ENCODE measurements at places on chromosomes 7 and 10. TPM values are rescaled to one million over a fixed set of nuclear protein-coding genes. Genes with fewer than 3 reads are reported as not detected.

Gene PHYH
- 22.1 TPM for total RNA-seq

Gene CACNB2
- total RNA-seq: 12.5 TPM

Gene FAM25A
- total RNA-seq: not detected

Gene RASA4B
- total RNA-seq: 12.5 TPM

DNA sequence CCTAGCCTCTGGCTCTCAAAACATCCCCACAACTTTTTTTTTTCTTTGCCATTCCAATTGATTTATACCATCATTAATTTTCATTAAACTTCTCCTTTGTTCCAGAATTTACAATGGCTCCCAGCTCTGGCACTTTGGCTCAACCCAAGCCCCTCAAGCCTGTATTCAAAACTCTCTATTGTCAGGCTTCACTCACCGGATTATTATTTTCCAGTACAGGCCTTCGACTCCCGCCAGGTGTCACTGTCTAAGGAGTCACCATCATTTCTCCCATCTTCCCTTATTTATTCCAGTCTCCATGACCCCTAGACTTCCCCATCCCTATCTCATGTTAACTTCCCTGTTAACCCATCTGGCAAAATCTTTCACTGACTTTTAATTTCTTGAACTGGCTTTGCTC, 67.8 kb downstream of the HIPK2 start:
- no peak for DNase-seq
- no peak overlapping the region for H3K27ac ChIP-seq
- H3K27me3 ChIP-seq: no peaks in the 10 kb centered on the region
- H3K4me1 ChIP-seq: peaks cover 27% of the 10 kb centered on the region

DNA sequence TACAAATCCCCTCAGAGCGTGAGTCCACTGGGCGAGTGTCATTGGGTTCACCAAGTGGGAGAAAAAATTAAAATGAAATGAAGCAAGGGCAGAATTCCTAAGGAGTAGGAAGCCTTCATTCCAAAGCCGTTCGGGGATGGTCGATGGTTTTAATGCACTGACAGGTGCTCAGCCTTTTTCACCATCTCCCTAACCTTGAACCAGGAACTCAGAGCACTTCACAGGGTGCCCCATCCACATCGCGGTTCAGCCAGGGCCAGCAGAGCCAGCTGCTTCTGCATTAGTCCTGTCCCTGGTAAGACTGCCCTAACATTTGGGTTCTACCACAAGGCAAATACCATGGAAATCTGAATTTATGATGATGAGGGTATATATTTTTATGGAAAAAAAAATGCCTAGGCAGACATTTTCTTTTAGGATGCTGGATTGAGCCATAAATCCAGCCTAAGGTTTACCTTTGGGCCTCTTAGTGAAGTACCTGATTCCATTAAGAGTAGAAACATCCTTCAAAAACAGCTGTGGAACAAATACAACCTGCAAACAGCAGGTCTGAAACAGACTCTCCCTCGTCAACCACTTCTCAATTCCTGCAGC, 203.5 kb upstream of the RNF32 start:
- no peaks in the 10 kb centered on the region for H3K4me1 ChIP-seq
- H3K4me3 ChIP-seq: no peak overlapping the region
- H3K27ac ChIP-seq: no peak overlapping the region
- no peaks in the 10 kb centered on the region for H3K36me3 ChIP-seq
- no peak for DNase-seq
- H3K27me3 ChIP-seq: no peaks in the 10 kb centered on the region

GRCh38 chr7:388023-388960, 98.3 kb downstream of the FOXL3 start:
- H3K4me1 ChIP-seq: no peaks in the 10 kb centered on the region
- no peak overlapping the region for H3K27ac ChIP-seq
- H3K4me3 ChIP-seq: no peak overlapping the region
- no peak for DNase-seq
- no peaks in the 10 kb centered on the region for H3K27me3 ChIP-seq

GRCh38 chr7:120554960-120555571, 282.1 kb downstream of the KCND2 start:
- H3K4me1 ChIP-seq: no peaks in the 10 kb centered on the region
- no peaks in the 10 kb centered on the region for H3K27me3 ChIP-seq
- no peak overlapping the region for H3K4me3 ChIP-seq

DNA sequence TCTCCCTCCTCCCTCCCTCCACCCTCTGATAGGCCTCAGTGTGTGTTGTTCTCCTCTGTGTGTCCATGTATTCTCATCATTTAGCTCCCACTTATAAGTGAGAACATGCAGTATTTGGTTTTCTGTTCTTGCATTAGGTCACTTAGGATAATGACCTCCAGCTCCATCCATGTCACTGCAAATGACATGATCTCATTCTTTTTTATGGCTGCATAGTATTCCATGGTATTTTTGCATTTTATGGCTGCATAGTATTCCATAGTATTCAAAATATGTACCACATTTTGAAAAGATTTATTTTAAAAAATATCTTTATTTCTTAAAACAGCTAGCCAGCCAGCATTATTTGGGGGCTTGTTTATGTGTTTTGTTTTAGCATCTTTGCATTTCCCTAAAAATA, 275.6 kb downstream of the SFMBT2 start:
- H3K36me3 ChIP-seq: no peaks in the 10 kb centered on the region
- no peak for DNase-seq
- no peak overlapping the region for H3K27ac ChIP-seq
- no peak overlapping the region for H3K4me3 ChIP-seq
- H3K27me3 ChIP-seq: no peaks in the 10 kb centered on the region

GRCh38 chr10:14296065-14296709, 34.5 kb downstream of the FRMD4A start:
- DNase-seq: peak; percentile 80
- H3K36me3 ChIP-seq: no peaks in the 10 kb centered on the region
- H3K27me3 ChIP-seq: no peaks in the 10 kb centered on the region
- H3K4me1 ChIP-seq: peaks cover 34% of the 10 kb centered on the region
- no peak overlapping the region for H3K4me3 ChIP-seq

GRCh38 chr7:120735791-120736190, 122.2 kb downstream of the TSPAN12 start:
- no peak overlapping the region for H3K4me3 ChIP-seq
- no peak for DNase-seq
- H3K4me1 ChIP-seq: peaks cover 5% of the 10 kb centered on the region
- no peaks in the 10 kb centered on the region for H3K36me3 ChIP-seq
- no peak overlapping the region for H3K27ac ChIP-seq
- H3K27me3 ChIP-seq: no peaks in the 10 kb centered on the region

DNA sequence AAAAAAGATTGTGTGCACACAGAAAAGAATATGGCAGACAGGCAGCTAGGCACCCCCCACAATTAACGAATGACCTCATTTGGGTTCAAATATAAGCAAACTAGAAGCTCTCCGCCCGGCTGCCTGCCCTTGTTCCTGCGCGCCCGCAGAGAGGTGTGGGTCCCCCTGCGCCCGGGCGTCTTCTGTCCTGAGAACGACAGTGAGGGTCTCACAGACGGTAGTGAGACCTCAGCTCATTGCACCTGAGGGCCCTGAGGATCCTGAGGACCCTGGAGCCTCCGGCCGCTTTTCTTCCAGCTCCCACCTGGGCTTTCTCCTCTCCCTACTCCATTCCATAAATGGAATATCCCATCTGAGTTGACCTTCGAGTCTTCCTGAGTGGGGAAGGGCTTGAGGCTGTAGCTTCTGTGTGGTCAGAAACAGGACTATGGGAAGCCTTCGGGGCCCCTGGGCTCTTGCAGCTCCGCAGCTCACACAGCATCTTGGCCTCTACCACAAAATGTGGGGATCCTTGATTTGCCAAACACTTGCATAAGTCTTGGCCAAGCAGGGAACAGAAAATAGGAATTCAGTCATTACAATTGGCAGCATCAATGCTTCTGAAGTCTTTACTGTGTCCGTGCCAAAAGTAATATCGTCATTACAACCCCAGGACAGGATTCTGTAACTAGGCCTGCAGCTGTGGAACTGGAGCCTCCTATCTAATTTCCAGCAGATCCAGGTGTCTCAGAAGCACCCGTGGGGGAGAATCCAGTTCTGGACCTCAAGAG, 43.8 kb downstream of the JAKMIP3 start:
- DNase-seq: peak; percentile 12
- peaks cover 5% of the 10 kb centered on the region for H3K4me1 ChIP-seq
- H3K4me3 ChIP-seq: no peak overlapping the region
- H3K27ac ChIP-seq: no peak overlapping the region

- no peak overlapping the region for H3K4me3 ChIP-seq
- peaks cover 24% of the 10 kb centered on the region for H3K4me1 ChIP-seq
- no peak overlapping the region for H3K27ac ChIP-seq
- no peaks in the 10 kb centered on the region for H3K27me3 ChIP-seq
- DNase-seq: no peak
- no peaks in the 10 kb centered on the region for H3K36me3 ChIP-seq
These were observed 89.4 kb downstream of the C10orf90 start for GRCh38 chr10:126580873-126581647.

DNA sequence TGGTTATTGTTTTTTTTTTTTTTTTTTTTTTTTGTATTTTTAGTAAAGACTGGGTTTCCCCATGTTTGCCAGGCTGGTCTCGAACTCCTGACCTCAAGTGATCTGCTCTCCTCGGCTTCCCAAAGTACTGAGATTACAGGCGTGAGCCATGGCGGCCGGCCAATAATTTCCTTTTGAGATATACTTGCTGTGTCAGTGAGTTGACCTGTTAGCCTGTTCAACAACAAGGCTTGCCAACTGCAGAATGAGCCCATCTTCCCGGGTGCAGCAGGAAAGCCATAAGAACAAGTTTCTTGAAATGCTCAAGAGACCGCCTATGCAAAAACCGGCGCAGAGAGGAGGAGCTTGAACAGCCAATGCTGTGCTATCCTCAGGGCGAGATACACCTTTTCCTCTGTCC, 112.5 kb downstream of the PRPF18 start:
- peaks cover 8% of the 10 kb centered on the region for H3K36me3 ChIP-seq
- H3K27ac ChIP-seq: no peak overlapping the region
- H3K4me1 ChIP-seq: peaks cover 6% of the 10 kb centered on the region
- no peaks in the 10 kb centered on the region for H3K27me3 ChIP-seq

DNA sequence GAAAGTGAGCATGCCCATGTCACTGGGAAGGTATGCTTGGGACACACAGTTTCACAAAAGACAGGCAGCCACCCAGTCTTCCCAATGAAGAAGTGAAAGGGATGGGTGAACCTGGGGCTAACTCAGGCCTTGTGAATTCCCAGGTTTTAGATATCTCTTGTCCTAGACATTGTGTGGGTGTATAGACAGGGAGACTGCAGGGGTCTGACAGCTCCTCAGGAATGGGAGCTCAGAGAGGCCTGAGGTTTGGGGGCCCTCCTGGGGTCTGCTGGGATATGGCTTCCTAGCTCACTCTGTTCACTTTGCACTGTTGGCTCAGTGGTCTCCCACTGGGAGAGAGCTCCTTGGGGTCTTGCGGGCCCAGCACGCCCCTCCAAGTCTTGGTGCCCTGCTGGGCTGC, 47.0 kb downstream of the WDFY4 start:
- no peaks in the 10 kb centered on the region for H3K36me3 ChIP-seq
- no peak overlapping the region for H3K27ac ChIP-seq
- no peak for DNase-seq
- H3K27me3 ChIP-seq: no peaks in the 10 kb centered on the region
- no peak overlapping the region for H3K4me3 ChIP-seq

DNA sequence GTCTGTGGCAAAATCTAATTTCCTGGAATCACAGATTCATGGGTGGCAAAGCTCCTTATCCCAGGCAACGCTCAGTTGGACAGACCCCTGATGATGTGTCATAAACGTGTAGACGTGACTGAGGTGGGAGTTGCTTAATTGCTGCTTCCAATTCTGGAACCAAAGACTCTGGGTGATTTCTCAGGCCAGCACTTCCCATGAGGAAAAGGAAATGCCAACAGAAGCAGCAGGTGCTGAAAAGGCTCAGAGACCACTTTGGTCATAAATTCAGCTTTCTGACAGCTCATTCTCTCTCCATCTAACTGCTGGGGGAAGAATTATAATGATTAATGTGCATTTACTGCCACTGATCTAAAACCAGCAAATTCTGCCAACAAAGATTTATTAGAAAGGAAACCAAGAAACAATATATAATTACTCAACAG, 88.7 kb downstream of the OSBPL3 start:
- DNase-seq: no peak
- no peaks in the 10 kb centered on the region for H3K4me1 ChIP-seq
- H3K27ac ChIP-seq: no peak overlapping the region
- no peak overlapping the region for H3K4me3 ChIP-seq
- H3K27me3 ChIP-seq: no peaks in the 10 kb centered on the region
- no peaks in the 10 kb centered on the region for H3K36me3 ChIP-seq

DNA sequence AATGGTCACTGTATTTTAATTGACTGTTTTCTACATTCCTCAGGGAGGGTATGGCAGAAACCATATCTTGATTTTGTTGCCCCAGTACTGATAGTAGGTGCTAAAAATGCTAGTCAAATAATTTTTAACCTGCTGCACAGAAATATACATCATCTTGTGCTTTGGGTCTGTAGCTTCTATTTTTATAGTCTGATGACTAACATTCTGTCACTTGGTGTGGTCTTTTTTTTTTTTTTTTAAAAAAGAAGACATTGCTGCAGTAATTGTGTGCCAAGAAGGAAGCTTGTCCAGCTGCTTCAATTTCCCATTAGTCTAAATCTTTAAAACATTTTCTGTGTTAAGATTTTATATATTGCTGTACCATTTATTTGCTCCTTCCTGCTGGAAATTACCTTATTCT, 83.6 kb downstream of the ICA1 start:
- H3K4me3 ChIP-seq: no peak overlapping the region
- no peaks in the 10 kb centered on the region for H3K36me3 ChIP-seq
- peaks cover 3% of the 10 kb centered on the region for H3K4me1 ChIP-seq
- no peak overlapping the region for H3K27ac ChIP-seq
- no peaks in the 10 kb centered on the region for H3K27me3 ChIP-seq
- no peak for DNase-seq

GRCh38 chr7:84446991-84447480, 252.4 kb upstream of the SEMA3A start:
- H3K27me3 ChIP-seq: no peaks in the 10 kb centered on the region
- no peaks in the 10 kb centered on the region for H3K4me1 ChIP-seq
- H3K27ac ChIP-seq: no peak overlapping the region
- no peak for DNase-seq

DNA sequence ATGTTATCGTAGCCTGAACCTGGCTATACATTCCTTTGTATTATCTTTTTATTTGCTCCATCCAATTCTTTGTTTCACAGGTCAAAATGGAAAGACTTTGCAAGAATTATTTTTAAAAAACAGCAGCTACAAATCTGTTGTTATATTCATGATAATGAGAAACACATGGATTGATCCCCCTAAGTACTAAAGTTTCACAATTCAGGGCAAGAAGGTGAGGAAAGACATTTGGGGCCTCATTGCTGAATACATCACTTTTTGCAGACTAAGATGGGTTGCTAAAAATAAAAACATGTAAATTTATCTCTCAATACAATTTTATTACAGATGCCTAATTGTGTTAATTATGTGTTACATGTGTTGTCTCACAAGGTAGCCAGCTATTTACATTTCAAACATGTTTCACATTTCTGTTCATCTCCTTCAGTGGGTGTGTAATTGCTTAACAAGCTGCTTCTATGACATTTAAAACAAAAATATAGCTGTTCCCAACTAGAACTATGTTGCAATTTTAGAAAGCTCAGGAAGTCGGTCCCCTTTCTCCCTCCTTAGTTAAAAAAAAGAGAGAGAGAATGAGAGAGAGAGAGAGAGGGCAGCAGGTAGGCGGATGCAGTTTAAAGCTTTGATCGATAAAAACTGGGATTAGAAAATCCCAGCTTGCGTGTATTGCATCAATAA, 606.3 kb upstream of the FZD8 start:
- no peaks in the 10 kb centered on the region for H3K4me1 ChIP-seq
- no peaks in the 10 kb centered on the region for H3K36me3 ChIP-seq
